ENCODE measurements at places on chromosomes 6 and 20.
A peak's percentile ranks its signal among the peaks of the same experiment; 100 is the strongest.

DNA sequence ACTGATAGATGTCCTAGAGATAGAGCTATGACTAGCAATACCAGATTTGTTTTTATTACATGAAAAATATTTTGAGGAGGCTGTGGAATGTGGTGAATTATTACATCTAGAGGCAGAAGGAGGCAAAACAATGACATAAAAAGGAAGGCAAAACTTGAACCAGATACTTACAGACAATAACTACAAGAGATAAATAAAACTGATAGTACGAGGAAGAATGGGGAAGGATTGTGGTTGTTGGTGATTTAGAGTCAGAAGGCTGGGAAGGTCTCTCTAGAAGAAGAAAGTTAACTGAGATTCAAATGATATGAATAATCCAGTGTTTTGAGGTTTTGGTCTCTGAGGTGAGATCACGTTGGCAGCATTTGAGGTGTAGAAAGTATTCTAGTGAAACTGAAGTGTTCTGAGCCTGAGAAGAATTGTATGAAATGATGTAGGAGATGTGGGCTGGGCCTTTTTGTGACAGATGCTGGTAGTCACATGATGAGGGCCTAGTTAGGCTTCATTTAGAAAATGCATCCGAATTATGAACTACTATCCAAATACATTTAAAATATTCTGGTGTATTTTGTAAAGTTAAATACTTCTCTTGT is 589.1 kb downstream of the EYS start:
- DNase-seq = no peak

GRCh38 chr20:50296450-50297375 is 106.1 kb downstream of the CEBPB start:
- no peak for DNase-seq

DNA sequence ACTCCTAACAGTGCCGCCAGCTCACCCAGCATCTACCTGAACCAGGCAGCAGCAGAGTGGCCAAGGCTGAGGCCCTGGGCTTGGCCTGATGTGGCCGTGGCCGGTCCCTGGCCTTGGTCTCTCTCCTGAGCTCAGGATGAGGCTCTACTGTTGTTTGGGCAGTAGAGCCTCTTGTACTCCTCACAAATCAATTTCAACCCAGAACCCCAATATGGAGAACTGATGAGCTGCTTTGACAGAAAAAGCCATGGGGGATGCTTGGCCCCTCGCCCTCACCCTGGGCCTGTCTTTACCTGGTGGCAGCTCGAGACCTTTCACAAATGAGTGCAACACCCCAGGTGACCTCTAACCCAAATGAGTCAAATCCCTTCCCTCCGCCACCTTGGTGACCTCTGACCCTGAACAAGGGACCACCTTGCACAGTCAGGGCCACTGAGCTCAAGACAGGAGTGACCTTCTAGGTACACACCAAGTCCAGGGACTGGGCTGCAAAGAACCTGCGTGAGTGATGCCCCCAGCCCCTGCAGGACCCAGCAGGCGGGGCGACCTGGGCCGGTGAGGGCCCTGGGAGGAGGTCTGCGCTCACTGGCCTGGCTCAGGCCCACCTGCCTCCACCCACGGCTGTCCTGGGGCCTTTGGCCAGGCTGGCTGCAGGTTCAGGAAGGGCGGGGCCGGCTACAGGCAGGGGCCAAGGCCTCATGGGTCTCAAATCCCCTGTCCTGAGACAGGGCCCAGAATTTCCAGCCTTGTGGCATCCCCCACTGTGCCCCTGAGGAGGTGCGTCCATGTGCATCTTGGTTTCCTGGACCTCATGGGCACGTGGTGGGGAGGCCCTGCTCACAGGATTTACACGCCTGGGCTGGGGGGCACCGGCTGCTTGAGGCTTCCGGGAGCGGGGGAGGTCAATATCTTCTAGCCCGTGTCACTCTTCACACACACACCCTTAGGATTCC is 30.2 kb downstream of the PSMG4 start:
- no peak for DNase-seq

- no peak for DNase-seq
Observed at GRCh38 chr6:12749531-12750379, 33.2 kb downstream of the PHACTR1 start.

DNA sequence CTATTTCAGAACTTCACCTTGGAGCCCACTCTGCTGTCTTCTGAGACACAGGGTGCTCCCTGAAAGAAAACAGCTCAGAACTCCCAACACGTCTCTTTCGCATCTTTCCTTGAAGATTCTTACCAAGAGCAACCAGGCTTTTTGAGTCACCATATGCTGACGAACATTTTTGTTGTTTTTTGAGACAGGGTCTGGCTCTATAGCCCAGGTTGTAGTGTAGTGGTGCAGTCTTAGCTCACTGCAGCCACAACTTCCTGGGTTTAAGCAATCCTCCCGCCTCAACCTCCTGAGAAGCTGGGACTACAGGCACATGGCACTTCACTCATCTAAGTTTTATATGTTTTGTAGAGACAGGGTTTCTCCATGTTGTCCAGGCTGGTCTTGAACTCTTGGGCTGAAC is 68.5 kb downstream of the TRMT11 start:
- no peak for DNase-seq

DNA sequence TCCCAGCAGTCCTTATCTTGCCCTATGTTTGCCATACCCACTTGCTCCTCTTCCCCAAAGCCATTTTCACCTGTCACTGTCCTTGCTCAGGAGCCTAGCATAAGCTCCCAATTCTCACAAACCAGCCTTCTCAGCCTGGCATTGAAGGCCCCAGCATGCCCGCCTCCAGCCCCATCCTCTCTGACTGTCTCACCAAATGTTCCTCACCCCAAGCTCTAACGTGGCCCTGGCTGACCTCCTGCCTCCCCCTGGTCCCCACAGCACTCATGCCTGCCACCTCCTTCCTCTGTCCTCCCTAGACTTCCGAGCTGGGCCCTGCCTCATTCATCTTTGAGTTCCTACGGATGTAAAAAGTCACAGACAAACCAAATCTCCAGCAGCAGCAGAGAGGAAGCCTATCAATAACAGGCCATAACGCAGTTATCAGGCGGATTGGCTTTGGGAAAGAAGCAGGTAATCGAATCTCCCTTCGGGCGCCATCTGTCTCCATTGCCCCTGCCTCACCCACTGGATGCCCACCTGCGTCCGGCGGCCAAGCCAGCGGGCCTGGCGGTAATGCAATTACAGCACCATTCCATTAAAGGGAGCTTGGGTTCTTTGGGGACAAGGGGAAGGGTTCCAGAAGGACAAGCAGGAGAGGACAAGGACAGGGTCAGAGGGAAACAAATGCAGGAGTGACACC is 104.4 kb downstream of the MRPL14 start:
- DNase-seq = no peak

GRCh38 chr6:31186052-31186734 is 15.7 kb upstream of the POU5F1 start:
- no peak for DNase-seq

- no peak for DNase-seq
Observed at GRCh38 chr6:51619042-51619799, 468.2 kb downstream of the PKHD1 start.

- no peak for DNase-seq
Observed at GRCh38 chr20:45392733-45393132, 14.6 kb upstream of the TP53TG5 start.

DNA sequence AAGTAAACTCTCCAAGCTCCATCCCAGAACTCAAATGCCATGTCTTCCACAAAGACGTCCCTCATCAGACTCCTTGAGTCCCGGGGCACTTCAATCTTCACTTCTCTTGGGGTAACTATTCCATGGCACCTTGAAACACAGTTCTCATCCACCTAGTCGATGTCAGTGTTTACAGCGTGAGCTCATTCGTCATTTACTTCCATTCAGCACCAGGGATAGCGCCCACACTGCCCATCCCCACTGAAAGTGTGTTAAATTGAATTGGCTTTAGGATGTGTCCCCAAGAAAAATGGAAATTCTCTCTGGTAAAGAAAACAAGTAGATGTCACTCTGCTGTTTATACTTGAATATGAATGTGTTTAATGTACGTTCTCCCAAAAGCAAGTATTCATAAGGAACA is 31.3 kb downstream of the KCNK15 start:
- no peak for DNase-seq

DNA sequence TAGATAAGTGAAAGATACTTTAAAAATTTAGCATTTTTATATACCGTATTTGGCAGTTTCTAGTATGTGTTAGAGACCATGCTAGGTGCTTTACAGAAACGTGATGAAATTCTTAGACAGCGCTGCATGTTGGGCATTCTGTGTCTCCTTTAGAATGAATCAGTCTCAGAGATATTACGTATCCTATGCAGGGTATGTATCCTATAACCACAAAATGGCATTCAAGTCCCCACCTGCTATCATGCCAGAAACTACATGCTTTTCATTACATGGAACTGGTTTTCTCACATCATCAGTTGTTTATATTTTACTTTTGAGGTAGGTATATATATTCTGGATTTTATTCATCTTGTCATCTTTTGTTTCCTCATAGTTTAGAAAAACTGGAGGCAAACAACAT is 42.3 kb downstream of the PEX7 start:
- DNase-seq = no peak

- no peak for DNase-seq
Observed at GRCh38 chr20:33372993-33373441, 28.3 kb downstream of the CDK5RAP1 start.

DNA sequence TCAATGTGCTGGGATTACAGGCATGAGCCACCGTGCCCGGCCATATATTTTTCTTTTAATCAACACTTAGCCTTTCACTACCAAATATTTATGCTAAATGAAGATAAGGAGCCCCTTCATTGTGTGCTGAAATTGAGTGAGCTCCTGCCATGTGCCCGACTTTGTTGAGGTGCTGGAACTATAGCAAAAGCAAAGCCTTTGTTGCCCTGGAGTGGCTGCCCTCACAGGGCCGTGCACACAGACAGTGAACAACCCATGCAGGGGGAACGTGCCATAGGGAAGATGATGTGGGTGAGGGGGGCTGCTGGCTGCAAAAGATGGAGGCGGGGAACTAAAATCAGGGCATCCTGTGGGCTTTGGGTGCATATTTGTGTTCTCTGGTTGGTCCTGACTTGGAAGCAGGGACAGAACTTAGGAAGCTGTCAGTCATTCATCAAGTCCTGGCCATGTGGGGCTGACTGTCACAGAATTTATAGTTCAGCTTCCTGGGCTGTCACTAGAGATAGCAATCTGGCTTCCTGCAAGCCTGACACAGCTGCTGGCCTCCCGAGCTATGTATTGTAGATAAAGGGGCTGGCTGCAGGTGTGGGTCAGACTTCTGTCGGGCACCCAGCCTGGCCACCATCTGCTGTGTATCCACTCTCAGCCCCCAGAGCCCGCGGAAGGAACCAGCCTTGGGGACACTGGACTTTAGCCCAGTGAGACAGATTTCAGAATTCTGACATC is 56.8 kb upstream of the MPC1 start:
- DNase-seq = no peak

GRCh38 chr6:42512579-42512978 is 51.2 kb upstream of the UBR2 start:
- no peak for DNase-seq

GRCh38 chr6:165931675-165932074 is 236.0 kb downstream of the TBXT start:
- DNase-seq = no peak

- no peak for DNase-seq
Observed at GRCh38 chr6:167146977-167147376, 10.8 kb downstream of the GPR31 start.

GRCh38 chr6:155499574-155499973 is 43.9 kb upstream of the NOX3 start:
- DNase-seq = no peak

DNA sequence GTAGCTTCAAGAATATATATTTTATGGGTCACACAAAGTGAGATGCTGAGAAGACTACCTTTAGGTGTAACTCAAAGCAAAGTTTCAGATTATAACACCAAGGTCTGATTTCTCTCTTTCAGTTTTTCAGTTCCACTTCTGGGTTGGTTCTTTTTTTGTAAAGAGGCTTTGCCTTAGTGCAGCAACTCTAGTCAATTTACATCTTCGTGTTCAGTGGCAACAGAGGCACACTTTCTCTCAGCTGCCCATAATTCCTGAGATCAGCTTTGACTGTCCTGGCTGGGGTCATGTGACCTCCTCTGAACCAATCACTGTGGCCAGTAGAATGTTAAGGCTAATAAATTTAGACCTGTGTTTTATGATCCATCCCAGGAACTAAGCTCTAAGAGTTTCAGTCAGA is 120.2 kb downstream of the TINAG start:
- DNase-seq = no peak

- no peak for DNase-seq
Observed at GRCh38 chr6:28336284-28337120, 554 bp upstream of the ZSCAN31 start.

GRCh38 chr20:52280407-52280806 is 88.8 kb upstream of the ZFP64 start:
- no peak for DNase-seq

- no peak for DNase-seq
Observed at GRCh38 chr6:108501559-108501958, 59.2 kb upstream of the FOXO3 start.

GRCh38 chr6:81844686-81845085 is 92.2 kb upstream of the TENT5A start:
- no peak for DNase-seq

- peak; percentile 7 for DNase-seq
Observed at GRCh38 chr6:162442687-162443086, 284.9 kb downstream of the PRKN start.

- no peak for DNase-seq
Observed at GRCh38 chr6:149884215-149884614, 13.7 kb downstream of the RAET1E start.

DNA sequence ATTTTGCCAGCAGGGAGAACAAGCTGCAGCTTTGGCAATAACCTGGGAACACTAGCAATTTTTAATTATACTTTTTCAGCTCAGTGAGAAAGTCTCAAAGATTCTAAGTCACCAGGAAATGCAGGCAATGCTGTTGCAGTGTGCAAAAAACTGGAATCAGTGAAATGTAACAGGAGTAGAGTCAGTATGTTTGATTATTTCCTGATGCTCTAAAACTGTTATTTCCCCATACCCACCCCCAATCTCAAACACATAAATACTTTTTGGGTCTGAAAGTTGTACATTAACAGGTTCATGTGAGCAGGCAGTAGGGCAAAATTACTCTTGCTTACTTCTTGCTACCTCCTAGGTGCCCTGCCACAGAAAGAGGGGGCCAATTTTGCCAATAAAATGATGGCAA is 65.4 kb upstream of the BEND6 start:
- DNase-seq = no peak

DNA sequence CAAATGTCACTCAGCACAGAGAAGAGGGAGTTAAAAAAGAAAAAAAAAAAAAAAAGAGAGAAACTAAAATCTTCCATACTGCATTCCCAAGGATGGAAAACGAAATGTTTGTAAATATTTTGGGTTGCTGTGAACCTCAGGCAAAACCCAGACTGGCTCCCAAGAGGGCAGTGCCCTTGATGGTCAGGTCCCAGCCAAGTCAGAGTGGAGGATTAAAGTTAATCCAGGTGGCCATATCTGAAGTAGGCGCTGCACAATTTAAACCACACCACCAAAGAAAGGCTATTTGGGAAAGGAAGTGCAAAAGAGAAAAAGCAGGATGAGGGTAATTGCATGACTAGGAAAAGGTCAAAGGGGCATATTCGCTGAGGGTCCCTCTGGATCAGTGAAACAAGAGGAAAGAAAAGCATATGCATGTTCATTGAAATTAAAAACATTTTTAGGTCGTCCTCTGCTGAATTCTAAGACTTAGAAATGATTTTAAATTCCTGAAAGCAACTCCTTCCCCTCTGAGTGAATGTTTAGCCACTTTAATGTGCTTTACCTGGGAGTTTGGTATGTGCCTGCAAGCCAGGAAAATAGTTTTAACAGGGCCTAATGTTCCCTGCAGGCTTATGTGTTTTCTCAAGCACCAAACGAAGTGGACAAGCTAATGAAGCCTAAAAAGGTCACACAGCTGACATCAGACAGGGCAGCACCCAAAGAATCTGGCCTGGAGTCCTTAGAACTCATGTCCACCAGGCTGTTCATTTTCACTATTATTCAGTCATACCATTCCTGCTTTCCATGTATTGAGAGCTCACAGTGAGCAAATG is 159.1 kb downstream of the HACE1 start:
- no peak for DNase-seq
